Stimulated activated naive CD4-positive, alpha-beta T cell (primary cell): ENCODE measurements at places on chromosomes 3 and 15.

DNA sequence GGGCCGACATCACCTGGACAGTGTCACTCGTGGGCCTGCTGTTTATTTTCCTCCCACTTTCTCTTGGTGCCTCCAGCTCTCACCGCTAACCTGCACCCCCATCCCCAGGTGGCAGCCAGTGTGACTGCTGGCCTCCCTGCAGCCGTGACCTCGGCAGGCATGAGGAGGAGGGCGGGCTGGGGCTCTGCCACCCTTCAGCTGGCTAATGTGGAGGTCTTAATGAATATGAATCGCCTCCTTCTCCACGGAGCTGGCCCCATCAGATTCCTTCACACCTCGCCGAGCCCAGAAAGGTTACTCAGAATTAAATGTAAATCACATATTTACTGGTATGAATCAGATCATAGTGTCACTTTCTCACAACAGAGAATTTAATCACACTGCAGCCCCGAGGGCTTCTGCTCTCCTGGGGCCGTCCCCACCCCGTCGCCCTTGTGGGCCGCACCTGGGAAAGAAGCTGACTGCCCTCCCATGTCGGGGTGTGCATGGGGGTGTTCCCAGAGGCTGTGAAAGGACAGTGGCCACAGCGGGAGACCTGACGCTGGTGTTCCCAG is 171.1 kb upstream of the TLE3 start:
- DNase-seq = no peak

DNA sequence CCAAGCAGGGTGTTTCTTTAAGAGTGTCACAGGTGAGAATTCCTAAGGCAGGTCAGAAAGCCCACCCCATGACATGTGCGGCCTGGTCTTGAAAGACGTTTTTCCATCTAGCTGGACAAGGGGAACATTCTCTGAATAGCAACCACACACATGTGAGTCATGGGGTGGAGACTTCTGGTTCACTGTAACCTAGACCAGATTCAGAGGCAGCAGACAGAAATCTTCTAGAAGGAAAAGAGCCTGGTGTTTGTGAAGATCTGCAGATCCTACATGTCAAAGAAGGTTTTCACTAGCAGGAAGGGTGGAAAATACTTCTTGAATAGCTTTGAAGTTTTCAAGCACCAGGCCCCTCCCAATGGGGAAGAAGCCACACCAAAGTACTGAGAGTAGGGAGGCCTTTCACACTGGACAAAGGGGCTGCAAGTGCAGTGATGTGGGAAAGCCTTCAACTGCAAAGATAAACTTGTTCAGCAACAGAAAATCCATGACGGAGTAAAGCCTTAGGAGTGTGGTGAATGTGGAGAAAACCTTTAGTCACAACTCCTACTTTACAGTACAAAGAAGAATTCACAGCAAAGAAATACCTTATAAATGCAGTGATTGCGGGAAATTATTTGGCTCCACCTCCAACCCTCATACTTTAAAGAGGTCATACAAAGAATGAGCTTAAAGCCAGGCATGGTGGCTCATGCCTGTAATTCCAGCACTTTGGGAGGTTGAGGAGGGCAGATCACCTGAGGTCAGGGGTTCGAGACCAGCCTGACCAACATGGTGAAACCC is 17.6 kb downstream of the ADAM10 start:
- no peak for DNase-seq

- DNase-seq = no peak
Measured at GRCh38 chr3:11499144-11499543, 144.6 kb downstream of the VGLL4 start.

GRCh38 chr3:126501736-126502135 is 15.8 kb downstream of the UROC1 start:
- DNase-seq = no peak

GRCh38 chr3:94406595-94406994 is 343.7 kb downstream of the NSUN3 start:
- DNase-seq = no peak

GRCh38 chr3:28800203-28800602 is 451.6 kb upstream of the AZI2 start:
- DNase-seq = no peak

GRCh38 chr15:42736178-42736792 is 643 bp downstream of the CDAN1 start:
- no peak for DNase-seq

DNA sequence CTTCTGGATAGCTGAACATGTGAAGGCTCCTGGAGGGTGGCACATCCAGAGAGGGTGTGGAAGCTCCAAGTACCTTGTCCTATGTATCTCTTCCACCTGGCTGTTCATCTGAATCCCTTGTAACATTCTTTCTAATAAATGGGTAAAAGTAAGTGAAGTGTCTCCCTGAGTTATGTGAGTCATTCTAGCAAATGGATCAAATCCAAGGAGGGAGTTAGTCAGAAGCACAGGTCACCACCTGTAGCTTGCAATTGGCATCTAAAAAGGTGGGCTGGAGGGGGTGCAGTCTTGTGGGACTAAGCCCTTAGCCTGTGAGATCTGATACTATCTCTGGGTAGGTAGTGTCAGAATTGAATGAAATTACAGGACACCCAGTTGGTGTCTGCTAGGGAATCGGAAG is 71.0 kb downstream of the WWTR1 start:
- no peak for DNase-seq

DNA sequence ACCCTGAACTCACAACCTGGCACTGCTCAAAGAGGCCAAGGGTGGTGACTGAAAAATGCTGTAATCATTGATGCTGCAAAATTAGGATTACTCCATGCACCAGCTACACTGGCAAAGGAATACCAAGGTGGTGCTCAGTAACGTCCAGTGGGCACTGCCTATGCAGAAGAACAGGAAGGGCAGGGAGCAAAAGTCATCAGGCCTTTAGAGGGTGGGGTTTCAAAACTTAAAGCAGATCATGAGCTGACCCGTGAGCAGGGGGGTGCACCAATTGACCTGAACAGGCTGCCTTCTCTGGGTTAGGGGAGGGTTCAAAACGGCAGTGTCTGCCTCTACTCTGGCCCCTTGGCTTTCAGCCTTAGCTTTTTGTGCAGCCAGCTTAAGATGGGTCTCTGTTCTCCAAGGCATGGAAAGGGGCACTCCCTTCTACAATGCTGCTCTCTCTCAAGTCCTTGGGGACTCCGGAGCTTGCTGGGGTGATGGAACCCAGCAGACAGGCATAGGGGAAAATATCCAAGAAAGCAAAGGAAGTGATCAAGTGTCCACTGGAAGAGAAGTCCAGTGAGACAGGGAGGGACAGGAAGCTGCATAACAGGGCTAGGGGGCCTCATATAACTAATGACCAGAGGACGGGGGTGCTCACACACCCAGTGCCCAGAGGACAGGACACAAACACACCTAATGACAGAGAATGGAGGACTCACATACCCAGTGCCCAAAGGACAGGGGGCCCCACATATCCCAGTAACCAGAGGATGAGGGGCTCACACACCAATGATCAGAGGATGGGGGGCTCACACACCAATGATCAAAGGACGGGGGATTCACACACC is 11.4 kb downstream of the RAB6B start:
- no peak for DNase-seq

GRCh38 chr15:77145370-77145769 is 74.5 kb upstream of the TSPAN3 start:
- DNase-seq = no peak

DNA sequence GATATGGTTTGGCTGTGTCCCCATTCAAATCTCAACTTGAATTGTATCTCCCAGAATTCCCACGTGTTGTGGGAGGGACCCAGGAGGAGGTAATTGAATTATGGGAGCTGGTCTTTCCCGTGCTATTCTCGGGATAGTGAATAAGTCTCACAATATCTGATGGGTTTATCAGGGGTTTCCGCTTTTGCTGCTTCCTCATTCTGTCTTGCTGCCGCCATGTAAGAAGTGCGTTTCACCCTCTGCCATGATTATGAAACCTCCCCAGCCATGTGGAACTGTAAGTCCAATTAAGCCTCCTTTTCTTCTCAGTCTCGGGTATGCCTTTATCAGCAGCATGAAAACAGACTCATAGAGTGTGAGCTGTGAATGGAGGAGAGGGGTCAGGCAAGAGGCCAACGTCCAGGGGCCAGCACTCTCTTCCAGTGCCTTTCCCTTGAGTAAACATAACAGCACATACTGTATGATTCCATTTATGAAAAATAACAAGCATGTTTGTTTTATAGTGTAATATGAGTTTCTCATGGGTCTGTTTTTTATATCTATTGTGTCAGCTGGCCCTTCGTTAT is 16.3 kb upstream of the LCTL start:
- no peak for DNase-seq

DNA sequence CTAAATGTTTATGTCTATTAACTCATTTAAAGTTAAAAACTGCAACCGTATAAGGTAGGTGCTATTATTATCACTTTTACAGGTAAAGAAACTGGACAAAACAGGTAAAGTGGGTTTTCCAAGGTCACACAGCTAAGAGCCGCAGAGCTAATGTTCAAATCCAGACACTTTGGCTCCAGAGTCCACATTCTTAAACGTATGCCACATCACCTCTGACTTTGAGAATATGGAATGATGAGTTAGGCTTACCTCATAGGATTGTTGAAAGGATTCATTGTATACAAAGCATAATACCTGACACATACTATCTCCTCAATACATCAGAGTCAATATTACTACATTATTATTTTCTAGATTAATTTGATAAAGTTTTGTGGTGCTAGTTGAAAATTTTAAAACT is 240.9 kb upstream of the STT3B start:
- DNase-seq = no peak

- no peak for DNase-seq
Measured at GRCh38 chr15:98039596-98039995, 79.1 kb downstream of the ARRDC4 start.

GRCh38 chr3:79766496-79767193 is 1.2 kb downstream of the ROBO1 start:
- DNase-seq = no peak

DNA sequence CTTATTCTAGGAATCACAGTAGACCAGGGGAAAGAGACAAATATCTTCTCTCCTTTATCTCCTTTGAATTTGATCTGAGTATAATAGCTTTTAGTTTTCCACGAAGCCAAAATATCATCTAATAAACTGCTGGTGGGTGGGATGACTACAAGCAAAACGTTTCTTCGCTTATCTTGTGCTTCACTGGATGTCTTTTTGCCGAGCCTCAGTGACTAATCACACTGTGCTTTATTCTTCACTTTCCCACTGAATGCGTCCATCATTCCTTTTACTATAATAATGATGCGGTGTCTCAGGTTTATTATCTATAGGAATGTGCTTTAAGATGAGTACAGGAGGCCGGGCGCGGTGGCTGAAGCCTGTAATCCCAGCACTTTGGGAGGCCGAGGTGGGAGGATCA is 32.5 kb downstream of the CEP152 start:
- DNase-seq = no peak
